ENCODE measurements at places on chromosomes 2 and 18.

GRCh38 chr2:133790711-133791110, 222.4 kb upstream of the NCKAP5 start:
- DNase-seq, result no peak

- DNase-seq, result no peak
These were observed 11.0 kb upstream of the SEMA4C start for GRCh38 chr2:96880891-96881273.

GRCh38 chr18:75777630-75778029, 350.1 kb upstream of the SMIM21 start:
- DNase-seq, result no peak

DNA sequence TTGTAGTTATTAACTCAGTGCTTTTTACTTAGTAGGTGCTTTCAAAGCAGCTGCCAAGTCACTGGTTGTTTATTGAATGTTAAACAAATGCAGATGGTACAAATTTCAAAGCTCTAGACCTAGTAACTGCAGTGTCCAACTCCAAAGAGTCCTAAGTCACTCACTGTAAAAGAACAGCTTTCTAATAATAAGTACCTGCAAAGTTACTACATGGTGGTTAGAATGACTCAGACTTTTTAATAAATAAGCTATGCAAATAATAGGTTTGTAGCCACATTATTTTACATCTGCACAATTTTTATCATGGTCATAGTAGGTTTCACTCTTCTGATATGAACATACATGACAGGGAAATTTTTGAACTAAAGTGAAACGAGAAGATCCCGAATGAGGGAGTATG, 1620.4 kb upstream of the CELF4 start:
- DNase-seq, result no peak

DNA sequence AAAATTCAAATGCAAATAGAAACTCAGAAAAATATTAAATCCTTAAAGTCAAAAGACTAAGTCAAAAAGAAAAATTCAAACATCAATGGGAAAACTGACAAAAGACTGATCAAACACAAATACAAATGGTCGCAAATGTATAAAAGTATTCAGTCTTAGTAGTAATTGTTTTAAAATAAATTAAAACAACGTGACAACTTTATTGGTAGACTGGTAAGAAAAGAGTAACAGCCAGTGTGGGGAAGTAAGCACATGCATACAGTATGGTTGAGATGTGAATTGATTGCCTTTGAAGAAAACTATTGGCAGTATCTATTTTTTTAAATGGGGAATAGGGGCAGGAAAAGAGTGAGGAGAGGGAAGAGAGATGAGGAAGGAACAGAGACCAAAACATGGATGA, 9.8 kb downstream of the TMEM131 start:
- no peak for DNase-seq

GRCh38 chr2:158717366-158718195, 77.5 kb upstream of the DAPL1 start:
- no peak for DNase-seq

GRCh38 chr2:99240431-99240830, 15.0 kb downstream of the LYG2 start:
- DNase-seq, result no peak

DNA sequence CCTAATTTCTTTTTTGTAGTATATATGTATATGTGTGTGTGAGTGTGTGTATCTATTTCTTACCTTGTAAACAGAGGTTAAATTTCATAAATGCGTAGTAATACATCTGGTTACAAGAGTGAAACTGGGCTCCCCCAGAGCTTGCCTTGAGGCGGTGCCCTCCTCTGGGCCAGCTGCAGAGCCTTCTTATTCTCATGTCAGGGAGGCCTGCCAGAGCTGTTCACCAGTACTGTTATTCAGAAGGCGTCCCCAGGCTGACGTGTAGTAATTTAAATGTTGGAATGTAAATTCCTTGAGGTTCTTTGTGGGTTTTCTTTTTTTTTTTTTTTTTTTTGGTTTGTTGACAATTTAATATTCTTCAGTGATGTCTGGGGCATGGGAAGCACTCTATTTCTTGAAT, 11.2 kb downstream of the COPS8 start:
- DNase-seq, result no peak

- no peak for DNase-seq
These were observed 35.1 kb downstream of the ADI1 start for GRCh38 chr2:3483986-3484960.
